ENCODE measurements at places on chromosomes 5 and 9.

DNA sequence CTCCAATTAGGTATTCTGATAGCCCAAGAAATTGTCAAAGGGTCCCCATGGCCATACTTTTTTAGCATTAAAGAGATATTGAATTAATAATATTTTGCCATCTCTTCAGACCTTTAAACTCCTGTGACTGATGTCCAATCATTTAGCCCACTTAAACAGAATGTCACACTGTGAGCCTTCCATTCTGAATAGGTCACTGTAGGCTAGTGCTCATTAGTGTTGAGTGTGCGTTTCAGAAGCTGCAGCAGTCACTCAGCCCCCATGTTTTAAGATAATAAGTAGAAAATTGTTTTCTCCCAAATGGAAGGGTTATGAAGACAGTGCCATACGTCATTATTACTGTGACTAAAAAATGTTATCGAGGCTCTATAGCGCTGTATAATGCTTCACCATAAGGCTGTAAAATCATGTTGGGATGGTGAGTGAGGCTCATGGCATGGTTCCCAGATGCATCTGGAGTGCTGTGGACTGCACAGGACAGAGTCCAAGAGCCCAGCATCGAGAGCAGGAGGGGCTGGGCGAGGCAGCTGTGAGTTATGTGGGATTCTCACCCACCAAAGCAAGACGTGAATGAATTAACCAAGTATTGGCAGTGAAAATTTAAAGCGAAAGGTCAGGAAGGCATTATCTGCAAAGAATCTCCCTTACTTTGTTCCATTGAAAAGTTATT, 2112.9 kb upstream of the WWC1 start:
- DNase-seq = no peak

DNA sequence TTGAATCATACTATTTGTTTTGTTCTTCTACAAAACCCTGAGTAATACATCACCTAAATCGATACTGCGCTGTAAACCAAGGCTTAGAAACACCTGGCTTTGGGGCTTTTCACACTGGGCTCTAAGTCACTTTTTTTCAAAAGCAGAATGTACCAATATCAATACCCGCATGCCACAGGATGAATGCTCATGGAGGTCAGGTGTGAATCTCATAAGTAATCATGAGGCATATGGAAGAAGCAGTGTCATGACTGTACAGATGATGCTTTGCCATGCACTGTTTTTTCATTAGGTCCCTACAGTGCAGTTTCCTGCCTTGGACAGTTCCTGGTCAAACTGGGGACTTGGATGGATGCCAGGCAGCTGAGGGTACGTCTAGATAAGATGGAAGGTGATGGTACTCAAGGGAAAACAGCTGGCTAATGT, 49.0 kb upstream of the ATG10 start:
- DNase-seq = no peak

DNA sequence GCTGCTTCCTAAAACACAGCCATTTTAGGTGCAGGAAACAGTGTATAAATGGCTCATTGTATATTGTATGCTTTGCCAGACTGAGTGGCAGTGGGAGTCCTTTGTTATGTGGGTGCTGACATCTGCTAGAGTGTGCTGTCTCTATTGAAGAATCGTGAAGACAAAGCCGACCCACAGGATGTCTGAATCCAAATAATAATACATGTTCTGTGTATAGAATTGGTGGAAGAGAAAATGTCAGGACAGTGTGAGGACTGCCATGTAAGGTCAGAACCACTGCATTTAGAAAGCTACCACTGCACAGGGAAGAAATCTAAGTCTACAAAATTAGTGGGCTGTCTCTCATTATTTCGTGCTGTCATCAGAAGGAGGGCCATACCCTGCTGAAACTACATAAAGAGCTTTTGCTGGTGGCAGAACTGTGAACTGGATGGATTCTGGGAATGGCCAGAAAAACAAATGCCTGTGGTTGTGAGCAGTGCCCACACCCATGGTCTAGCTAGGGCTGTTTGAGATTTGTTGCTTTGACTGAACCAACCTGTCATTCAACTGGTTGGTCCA, 2.5 kb downstream of the IL7R start:
- DNase-seq = no peak

DNA sequence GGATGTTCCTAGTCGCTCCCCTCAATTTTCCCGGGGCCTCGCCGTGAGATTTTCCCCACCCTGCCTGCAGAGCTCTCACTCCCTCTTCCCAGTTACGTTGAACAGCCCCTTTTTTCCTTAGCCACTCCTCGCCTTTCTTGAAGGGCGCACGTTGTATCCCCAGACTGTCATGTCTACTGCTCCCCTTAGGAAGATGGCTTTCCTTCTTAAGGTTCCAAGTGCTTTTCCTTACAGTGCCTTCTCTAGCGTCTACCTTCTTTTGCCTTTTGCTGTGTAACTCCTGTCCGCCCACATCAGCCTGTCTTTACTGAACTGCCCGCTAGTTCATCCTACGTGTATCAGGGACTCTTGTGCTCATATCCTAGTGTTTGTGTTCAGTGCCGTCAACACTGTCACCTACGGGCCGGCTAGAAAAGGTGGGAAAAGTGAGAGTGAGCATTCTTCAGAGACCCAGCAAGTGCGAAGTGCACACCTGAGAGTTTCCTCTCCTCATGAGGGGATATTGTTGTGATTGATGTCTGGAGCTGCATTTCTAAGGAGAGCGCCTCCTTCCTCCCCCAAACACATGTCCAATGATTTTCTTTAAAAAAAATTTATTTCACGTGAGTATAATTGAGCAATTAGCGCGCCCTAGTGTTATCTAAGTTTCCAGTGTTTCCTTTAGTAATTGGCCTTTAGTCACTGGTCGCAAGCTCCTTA, 764 bp downstream of the CAMLG start:
- peak; percentile 69 for DNase-seq

- no peak for DNase-seq
Measured at GRCh38 chr9:109828254-109828653, 48.3 kb downstream of the PALM2AKAP2 start.

- DNase-seq = no peak
Measured at GRCh38 chr9:121917375-121918335, 175.5 kb downstream of the TTLL11 start.

DNA sequence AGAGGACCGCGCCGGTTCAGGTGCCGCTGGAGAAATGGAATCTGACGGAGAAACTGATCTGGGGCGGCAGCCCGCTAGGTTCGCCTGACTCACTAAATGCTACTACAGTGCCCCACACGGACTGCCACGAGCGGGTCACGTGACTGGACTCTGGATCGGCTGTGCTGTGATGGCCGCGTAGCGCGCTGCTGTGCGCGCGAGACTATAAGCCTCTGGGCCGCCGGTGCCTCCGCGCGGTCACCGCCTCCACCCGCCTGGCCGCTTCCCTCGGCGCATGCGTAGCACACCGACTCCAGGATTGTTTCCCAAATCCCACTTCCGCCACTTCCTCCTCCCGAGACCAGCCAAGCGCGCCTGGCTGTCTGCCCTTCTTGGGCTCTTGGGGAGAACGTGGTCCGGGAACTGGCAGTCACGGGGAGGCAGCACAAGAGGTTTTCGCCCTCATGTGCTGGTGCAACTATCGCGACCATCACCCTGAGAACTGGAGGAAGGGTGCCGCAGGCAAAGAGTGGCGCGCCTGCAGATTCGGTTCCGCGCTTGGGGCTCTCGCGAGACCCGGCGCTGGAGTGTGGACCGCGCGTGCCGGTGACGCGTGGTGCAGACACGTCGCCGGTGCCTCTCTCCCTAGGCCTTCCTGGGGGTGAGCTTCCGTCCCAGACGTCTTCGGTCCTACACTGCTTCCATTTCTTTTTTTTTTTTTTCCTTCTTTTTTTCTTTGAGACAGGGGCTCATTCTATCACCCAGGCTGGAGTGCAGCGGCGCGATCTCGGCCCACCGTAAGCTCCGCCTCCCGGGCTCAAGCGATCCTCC, 35.8 kb upstream of the GLDC start:
- peak; percentile 87 for DNase-seq

- DNase-seq = peak; percentile 31
Measured at GRCh38 chr9:75504721-75505120, 385.8 kb upstream of the PCSK5 start.

DNA sequence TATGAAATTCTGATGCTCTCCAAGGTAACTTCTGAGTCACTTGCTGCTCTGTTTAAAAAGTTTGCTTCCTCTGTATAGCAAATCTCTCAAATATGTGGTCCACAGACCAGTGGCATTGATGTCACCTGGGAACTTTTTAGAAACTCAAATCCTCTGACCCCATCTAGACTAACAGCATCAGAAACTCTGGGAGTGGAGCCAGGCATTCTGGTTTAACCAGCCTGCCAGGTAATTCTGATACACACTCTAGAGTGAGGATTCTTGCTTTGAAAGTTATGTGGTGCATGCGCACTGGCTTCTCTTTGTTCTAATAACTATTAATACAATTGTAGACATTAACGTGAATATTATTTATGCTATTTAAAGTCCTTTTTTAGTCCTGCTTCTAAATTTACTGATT, 298.1 kb downstream of the SLF1 start:
- no peak for DNase-seq
